Activated CD8-positive, alpha-beta memory T cell treated with anti-CD3 and anti-CD28 coated beads for 1 hour (primary cell): ENCODE measurements at places on chromosomes 3 and 15.

DNA sequence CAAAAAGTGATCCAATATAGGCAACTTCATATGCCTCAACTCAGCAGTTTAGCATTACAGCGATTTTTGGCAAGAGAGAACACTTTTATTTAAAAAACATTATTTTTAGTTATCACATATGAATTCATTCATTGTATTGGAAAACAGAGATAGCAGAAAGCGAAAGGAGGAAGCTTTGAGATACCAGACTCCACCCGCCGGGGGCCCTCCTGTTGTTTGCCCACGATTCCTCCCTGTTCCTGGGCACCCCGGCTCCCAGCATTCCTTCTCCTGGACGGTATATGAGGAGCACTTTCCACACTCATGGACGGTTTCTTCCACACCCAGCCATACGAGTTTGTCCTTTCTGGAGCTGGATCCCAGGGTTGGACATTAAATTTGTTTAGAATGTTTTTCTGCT, 18.2 kb downstream of the APBA2 start:
- no peak for DNase-seq

DNA sequence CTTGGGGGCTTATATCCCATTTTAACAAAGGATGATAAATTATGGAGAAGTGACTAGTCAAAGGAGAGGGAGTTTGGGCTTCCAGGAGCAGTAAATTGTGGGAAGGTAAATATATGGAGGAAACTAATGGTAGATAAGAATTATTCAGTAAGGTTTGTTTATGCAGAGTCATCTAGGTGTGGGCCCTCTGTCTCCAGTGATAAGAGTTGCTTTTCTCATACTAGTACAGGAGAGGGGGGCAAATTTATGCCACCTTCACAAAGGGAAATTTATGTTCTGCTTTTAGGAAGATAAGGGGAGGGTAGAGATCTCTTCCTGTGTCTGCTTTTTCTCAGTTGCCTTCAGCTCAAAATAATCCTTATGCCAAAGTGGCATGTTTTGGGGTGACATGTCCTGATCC, 383.7 kb upstream of the PPP2R3A start:
- no peak for DNase-seq

GRCh38 chr3:112360561-112360960, 27.6 kb downstream of the CD200 start:
- DNase-seq = no peak

- DNase-seq = no peak
Observed at GRCh38 chr3:133962849-133963248, 66.9 kb downstream of the SLCO2A1 start.

DNA sequence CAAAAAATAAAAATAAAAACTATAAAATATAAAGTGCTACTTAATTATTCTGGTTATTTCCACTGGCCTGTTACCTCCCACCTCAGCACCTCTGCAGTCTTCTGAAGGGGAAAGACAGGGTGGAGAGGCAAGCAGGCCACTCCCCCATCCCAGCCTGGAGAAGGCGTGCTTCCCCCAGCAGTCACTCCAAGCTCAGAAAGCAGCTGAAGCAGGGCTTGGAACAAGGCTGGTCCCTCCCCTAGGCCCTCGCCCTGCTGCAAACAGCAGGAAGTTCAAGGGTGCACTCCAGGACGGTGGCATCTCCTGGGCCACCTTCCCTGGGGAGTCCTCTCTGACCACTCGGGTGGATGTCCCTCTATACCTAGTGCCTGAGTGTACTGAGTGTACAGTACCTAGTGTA, 21.4 kb downstream of the CACNA2D2 start:
- DNase-seq = no peak

- DNase-seq = no peak
Observed at GRCh38 chr3:82031596-82031995, 270.2 kb upstream of the GBE1 start.

- no peak for DNase-seq
Observed at GRCh38 chr15:62382046-62382445, 217.0 kb upstream of the C2CD4B start.

DNA sequence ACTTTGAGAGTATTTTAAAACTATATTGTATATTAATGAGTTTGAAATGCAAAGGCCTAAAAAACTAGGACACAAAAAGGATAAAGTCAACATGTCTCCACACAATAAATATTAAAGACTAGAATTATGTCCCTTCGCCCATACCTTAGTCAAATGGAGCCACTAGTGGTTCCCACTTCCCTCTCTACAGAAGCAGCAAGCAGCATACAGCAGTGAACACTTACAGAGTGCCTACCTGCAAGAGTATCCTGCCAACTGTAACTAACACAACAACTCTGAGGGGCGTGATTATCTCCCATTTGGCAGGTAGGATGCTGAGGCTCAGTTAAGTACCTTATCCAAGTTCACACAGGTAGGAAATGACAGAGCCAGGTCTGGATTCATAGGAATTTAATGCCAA, 17.2 kb downstream of the DYNC1LI1 start:
- no peak for DNase-seq

DNA sequence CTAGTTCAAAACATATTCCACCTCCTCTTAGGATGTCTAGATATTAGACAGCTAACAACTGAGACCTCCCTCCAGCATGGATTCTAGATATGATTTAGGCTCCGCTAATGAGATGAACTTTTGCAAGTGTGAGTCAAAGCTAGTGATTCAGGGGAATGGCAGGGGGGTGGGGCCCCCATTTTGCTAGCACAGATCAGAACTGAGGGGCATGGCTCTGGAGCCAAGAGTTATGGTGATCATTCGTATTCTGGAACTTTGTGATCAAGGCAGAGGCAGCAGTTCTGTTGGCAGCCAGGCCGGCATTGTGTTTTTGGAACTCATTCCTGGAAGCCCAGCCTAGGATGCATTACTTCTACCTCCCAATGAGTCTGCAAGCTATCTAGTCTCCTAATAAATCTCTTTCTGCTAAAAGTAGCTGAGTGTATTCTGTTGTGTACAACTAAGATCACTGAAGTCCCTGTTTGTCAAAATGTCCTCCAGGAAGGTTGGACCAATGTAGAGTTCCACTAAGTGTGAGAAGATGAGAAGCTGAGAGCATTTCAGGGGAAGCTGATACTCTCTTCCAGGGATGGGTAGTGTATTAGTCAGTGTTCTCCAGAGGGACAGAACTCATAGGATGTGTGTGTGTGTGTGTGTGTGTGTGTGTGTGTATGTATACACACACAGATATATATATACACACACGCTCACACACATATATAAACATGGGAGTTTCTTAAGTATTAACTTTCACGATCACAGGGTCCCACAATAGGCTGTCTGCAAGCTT, 312.7 kb downstream of the TLE3 start:
- no peak for DNase-seq

GRCh38 chr15:40265875-40266274, 17.0 kb downstream of the ANKRD63 start:
- DNase-seq = no peak

DNA sequence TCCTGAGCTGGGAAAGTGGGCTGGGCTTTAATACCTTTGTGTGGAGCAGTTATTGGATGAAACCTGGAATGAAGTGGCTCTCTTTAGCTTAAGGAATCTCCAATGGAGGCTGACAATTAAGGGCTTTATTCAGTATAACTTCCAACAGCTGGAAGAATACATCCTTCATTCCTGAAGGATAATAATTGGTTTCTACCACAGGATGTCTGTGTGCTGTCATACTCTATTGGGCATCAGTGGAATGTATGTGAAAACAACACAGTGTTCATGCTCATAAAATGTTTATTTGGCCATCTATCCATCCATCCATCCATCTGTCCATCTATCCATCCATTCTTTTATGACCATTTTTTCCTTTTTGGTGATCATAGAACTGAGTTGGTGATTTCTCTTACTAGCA, 220.7 kb upstream of the GAP43 start:
- no peak for DNase-seq

- DNase-seq = no peak
Observed at GRCh38 chr15:34241376-34242330, 16.8 kb downstream of the EMC4 start.

DNA sequence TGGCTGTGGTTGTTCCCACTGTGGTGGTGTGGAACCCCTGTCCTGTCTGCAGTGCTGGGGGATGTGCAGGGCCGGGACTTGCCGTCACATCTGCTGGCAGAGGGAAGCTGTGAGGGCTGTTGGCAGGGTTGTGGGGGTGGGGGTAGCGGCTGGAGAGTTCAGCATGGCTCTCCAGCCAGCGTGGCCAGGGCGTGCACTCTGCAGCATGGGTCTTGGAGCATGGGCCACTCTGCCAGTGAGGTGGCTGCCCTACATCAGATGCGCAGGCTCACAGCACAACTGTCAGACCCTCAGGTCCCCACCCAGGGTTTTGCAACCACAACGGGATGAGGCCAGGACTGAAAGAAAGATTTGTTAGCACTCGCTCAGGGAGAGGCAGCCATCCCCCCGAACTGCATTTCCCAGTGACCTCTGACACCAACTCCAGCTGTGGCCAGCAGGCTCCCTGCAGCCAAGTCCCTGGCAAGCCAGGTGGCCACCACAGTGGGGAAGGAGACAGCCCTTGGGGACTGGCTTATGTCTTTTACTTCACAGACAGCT, 237.7 kb upstream of the LYSMD4 start:
- no peak for DNase-seq

DNA sequence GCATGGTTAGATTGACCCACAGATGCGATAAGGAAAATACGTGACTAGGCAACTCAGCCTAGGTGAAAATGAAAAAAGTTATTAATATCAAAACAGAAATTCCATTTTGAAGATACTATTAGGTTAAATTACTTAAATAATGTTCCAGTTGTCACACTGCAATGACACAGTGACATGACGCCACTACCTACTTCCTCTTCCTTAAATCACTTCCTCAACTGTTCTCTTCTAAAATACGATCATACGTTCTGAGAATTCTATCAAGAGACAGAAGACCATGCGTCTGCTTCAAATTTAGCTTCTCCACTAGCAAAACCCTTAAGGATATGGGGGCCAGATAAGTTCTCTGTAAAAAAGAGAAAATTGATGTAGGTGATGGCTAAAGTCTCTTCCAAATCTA, 18.2 kb downstream of the CMTM6 start:
- no peak for DNase-seq

- no peak for DNase-seq
Observed at GRCh38 chr3:138332472-138333073, 2.9 kb upstream of the NME9 start.

- DNase-seq = no peak
Observed at GRCh38 chr3:30113906-30114305, 492.5 kb upstream of the TGFBR2 start.

DNA sequence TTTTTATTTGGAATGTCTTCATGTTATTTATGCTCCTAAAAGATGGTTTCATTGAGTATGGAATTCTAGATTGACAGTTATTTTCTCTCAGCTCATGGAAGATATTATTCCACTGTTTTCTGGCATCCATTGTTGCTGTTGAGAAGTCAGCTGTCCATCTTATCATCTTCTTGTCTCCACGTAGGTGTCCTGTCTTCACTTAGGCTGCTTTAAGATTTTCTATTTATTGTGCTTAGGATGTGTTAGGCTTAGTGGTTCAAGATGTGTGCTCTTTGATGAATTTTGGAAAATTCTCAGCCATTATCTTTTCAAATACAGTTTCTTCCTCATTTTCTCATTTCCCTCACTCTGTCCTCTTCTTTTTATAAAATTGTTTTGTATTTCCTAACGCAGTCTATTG, 52.0 kb downstream of the SNRK start:
- DNase-seq = no peak

DNA sequence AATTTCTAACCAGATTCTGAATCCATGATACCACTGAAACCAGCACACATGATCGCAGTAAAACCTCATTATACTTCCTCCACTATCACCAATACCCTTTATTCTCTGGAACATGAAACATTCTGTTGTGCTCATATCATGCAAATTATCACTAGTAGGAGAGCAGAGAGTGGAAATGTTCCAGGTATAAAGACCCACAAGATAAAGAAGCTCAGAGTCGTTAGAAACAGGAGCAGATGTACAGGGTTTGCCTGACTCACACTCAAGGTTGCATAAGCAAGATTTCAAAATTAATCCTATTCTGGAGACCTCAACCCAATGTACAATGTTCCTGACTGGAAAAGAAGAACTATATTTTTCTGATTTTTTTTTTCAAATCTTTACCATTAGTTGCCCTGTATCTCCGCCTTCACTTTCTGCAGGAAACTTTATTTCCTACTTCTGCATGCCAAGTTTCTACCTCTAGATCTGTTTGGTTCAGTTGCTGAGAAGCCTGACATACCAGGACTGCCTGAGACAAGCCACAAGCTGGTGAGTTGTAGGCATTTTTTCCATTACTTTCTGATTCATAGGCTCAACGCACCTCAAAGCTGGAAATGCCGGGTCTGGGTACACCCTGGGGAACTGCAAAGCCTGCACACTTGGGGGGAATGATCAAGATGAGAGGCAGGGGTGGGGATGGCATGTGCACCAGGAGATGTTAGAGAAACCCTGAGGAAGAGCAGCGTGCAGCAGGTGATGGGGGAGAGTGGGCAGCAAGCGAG, at the start of gene CCR2:
Gene CCR2 (plus strand): TSS at position 465 of the 764 bp plus-strand sequence. CDS start 3,417 bp downstream, outside the sequence.
- DNase-seq = no peak

DNA sequence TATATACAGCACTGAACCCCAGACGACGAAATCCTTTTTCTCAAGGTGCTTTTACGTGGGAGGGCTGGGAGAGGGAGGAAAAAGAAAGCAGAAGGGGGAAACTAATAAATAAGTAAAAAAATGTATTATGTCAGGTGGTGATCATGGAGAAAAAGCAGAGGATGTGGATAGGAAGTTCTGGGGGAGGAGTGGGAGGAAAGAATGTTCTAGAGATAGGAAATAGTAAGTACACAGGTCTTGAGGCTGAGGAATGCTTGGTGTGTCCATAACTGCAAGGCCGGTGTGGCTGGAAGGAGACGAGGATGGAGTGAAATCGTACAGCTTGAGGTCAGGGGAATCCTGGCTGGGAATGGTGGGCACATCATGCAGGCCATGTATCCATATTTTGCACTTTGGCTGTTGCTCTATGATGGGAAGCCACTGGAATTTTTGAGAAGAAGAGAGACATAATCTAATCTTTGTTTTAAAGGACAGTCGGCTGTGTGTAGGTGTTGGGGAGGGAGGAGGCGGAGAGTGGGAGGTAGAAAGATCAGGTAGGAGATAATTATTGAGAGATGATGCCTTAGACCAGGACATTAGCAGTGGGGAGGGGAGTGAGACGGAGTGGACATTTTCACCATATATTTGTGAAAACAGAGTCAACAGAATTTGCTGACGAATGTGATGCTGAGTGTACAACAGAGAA, 1.8 kb upstream of the UBE2E2 start:
- DNase-seq = no peak

GRCh38 chr15:69045802-69046201, 31.3 kb downstream of the NOX5 start:
- DNase-seq = no peak

GRCh38 chr3:99674086-99674789, 35.8 kb downstream of the COL8A1 start:
- DNase-seq = no peak

DNA sequence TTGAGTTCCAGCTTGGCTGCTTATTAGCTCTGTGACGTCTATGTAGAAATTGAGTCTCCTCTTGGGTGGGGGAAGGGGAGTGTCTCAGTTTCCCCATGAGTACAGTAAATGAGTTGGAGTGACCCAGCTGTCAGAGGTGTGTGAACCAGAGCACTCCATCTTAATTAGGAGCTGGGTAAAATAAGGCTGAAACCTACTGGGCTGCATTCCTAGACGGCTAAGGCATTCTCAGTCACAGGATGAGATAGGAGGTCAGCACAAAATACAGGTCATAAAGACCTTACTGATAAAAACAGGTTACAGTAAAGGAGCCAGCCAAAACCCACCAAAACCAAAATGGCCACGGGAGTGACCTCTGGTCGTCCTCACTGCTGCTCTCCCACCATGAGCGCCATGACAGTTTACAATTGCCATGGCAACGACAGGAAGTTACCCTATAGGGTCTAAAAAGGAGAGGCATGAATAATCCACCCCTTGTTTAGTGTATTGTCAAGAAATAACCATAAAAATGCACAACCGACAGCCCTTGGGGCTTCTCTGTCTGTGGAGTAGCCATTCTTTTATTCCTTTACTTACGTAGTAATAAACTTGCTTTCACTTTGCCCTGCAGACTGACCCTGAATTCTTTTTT, 222.4 kb downstream of the CACNA2D3 start:
- DNase-seq = no peak
